SHP77 treated with DMSO at 0.1 percent for 48 hours (cell line): ENCODE measurements at places on chromosomes 5 and 9.

- DNase-seq: no peak
These were observed 3.5 kb downstream of the NRARP start for GRCh38 chr9:137298401-137299202.

GRCh38 chr5:102865510-102866236 is 110.6 kb downstream of the PAM start:
- DNase-seq: no peak

- DNase-seq: no peak
These were observed 10.9 kb upstream of the SLC24A2 start for GRCh38 chr9:19799784-19800183.

- DNase-seq: no peak
These were observed 2.2 kb upstream of the ALDH1A1 start for GRCh38 chr9:72955126-72955455.

- DNase-seq: peak; percentile 14
These were observed 66.9 kb upstream of the GLIS3 start for GRCh38 chr9:4366591-4367330.

GRCh38 chr9:2178034-2178734 is 163.0 kb downstream of the SMARCA2 start:
- DNase-seq: no peak

DNA sequence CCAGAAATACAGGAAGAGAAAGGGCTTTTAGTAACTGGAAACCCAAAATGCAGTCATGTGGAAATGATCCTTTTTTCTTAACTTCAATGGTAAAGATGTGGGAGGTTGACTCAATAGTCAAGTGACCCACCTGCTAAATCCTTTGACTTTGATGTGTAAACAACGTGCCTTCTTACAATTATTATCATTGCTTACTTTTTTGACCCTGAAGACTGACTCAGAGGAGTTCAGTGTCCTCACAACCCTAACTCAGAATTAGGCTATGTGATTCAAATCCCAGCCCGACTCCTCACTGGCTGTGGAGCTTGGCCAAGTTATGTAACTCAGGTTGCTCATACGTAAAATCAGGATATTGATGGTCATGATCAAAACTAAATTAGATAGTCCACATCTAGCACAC is 27.9 kb downstream of the ANXA1 start:
- DNase-seq: no peak

GRCh38 chr9:30193421-30193820 is 2191.0 kb upstream of the ACO1 start:
- no peak for DNase-seq

- DNase-seq: no peak
These were observed 481.7 kb upstream of the PAPPA start for GRCh38 chr9:115671963-115672305.

DNA sequence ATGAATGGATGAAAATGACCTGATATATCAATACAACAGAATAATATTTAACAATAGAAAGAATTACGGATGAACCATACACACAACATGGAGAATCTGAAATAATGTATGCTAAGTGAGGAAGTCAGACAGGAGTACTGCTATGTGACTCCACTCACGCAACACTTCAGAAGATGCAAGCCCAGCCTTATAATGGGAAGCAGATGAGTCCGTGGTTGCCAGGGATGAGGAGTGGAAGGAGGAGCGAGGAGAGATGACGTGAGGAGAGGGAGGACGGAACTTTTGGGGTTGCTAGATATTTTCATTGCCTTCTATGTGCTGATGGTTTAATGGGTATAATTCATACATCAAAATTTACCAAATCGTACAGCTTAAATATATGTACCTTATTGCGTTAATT is 55.4 kb upstream of the ERCC6L2 start:
- DNase-seq: no peak

GRCh38 chr5:116402235-116402634 is 172.4 kb downstream of the SEMA6A start:
- DNase-seq: no peak

DNA sequence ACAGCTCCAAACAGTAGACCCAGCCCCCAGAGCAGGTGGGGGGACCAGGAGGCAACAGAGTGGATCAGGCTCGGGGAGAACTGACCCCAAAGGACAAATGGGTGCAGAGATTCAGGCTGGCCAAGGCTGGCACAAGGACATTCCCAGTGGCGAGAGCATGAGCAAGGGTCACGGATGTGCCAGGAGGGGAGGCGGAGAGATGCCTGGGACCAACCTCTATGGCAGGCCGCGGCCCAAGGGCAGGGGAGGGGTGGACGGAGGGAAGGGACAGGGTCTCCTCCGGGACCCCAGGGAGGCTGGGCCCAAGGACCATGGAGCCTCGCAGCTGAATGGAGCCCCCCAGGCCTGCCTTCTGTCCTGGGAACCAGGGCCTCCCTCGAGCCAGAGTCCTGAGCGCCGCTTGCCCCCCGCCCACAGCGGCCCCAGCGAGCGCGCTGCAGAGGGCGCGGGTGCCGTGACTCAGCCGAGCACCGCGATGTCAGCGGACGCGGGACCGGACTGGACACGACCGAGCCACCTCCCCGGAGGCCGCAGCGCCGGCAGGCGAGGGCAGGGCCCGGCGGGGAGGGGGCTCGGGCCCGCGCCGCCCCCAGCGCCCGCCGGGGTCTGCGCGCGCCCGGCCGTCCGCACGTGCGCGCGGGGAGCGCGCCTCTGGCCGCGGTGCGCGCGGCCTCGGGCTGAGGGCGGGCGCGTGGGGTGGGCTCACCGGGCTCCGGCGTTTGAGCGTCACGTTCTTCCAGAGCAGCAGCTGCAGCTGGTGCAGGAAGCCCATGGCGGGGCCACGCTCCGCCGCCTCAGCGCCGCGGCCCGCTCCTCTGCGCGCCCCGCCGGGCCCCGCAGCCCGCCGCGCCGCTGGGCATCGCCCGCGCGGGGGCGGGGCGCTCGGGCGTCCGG is at the start of gene ABCA2:
Gene ABCA2, minus strand, starts transcription at position 869 of the 894 bp plus-strand sequence. Its CDS starts 97 bp downstream, at position 772.
- DNase-seq: no peak

- no peak for DNase-seq
These were observed 42.3 kb downstream of the JADE2 start for GRCh38 chr5:134567641-134568336.

DNA sequence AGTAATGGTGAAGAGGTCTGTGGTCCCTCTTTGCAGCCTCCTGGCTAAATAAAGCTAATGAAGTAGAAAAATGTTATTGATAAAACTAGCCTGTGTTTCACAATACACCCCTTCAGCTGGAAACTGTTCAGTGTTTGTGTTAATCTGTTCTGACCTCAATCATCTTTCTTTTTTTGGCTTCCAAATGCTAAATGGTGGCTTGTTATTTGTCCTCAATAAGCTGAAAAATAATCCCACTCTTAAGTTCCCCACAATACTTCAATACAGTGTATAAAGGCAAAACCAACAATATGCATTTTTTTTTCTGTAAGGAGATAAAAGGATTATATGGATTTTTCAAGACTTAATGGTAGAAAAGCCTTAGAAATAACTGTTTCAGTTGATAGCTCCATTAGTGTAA is 560.5 kb downstream of the TUSC1 start:
- DNase-seq: no peak

DNA sequence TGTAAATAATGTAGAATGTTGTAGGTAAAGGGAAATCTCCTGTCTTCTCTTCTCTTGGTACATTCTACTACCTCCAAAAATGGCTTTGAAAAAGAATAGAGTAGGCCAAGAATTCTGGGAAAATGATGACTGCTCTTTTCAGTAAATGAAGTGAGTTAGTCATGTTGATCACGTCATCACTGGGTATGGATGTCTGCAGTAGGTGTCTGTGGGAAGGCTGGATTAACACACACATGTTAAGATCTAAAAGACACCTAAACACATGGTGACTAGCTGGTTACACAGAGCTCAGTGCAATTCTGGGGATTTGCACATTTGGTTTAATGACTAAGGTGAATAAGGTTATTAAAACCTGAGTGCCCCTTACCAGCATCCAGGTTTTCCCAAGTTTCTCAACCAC is 161.5 kb downstream of the CEP120 start:
- DNase-seq: no peak

DNA sequence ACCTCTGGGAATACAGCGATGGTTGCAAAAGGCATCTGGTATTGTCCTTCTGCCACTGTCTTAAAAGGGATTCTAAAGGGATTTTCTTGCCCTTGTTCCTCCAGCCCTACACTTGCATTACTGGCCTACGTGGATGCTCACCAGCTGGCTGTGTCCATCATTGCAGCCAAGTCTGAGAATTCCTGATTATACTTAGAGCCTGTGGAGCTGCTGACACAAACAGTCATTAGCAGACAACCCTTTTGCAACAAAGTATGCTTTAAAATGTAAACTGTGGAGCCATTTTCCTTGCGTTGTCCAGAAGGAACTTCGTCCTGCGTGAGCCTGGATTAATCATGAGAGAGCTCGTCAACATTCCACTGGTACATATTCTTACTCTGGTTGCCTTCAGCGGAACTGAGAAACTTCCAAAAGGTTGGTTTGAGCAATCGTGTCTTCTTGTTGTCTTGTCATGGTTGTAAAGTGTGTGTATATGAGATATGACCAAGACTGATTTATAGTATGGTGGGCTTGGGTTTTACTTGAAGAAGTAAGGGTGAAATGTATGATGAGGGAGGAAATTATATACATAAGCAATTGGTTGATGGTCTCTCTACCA is at the start of gene MUSK:
Gene MUSK, plus strand, starts transcription at position 222 of the 598 bp plus-strand sequence. Its CDS starts 114 bp downstream, at position 336.
- DNase-seq: no peak

- DNase-seq: no peak
These were observed 128.0 kb upstream of the MSX2 start for GRCh38 chr5:174596429-174596828.

GRCh38 chr5:16854351-16854750 is 81.7 kb downstream of the MYO10 start:
- DNase-seq: no peak

GRCh38 chr5:174775081-174775480 is 50.7 kb downstream of the MSX2 start:
- DNase-seq: no peak

GRCh38 chr5:91521334-91521733 is 138.2 kb upstream of the ARRDC3 start:
- no peak for DNase-seq
